Fibroblast of villous mesenchyme (primary cell): ENCODE measurements at places on chromosomes 12 and 14.

GRCh38 chr12:70741256-70741655 lies 104.0 kb upstream of the PTPRB start:
- DNase-seq: no peak

GRCh38 chr14:61837336-61838229 lies 75.4 kb downstream of the SNAPC1 start:
- DNase-seq: peak; percentile 80

GRCh38 chr12:3333991-3334391 lies 157.0 kb upstream of the PRMT8 start:
- DNase-seq: no peak

GRCh38 chr12:48995086-48995879 lies 3.9 kb downstream of the DDN start:
- peak; percentile 76 for DNase-seq

GRCh38 chr12:11609045-11609444 lies 40.4 kb upstream of the ETV6 start:
- no peak for DNase-seq

GRCh38 chr12:89993632-89994031 lies 285.0 kb upstream of the ATP2B1 start:
- no peak for DNase-seq

DNA sequence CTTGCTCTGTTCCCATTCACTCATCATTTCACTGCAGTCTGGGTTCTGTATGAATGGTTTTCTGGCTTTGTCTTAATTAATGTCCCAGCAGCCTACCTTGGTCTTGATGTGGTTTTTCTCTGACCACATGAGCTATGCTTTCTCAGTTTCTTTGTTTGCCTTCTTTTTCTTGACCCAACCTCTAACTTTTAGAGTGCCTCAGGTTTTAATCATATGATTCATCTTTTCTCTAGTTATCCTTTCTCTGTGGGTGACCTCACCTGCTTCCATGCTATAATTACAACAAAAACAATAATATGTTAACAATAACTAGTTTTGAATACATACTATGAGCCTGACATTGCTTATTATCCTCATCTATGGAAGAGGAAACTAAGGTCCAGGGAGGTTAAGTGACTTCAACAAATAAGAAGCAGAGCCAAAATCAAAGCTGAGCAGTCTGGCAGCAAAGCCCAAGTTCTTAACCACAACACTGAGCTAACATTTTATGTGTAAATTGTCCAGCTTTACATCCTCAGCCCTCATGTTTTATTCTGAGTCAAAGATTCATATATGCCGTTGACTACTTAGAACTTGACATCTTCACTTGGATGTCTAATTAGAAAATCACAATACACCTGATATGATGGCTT lies 4.7 kb upstream of the EPYC start:
- DNase-seq: peak; percentile 30

- DNase-seq: no peak
Measured at GRCh38 chr12:8991371-8992345, 2.3 kb downstream of the KLRG1 start.

DNA sequence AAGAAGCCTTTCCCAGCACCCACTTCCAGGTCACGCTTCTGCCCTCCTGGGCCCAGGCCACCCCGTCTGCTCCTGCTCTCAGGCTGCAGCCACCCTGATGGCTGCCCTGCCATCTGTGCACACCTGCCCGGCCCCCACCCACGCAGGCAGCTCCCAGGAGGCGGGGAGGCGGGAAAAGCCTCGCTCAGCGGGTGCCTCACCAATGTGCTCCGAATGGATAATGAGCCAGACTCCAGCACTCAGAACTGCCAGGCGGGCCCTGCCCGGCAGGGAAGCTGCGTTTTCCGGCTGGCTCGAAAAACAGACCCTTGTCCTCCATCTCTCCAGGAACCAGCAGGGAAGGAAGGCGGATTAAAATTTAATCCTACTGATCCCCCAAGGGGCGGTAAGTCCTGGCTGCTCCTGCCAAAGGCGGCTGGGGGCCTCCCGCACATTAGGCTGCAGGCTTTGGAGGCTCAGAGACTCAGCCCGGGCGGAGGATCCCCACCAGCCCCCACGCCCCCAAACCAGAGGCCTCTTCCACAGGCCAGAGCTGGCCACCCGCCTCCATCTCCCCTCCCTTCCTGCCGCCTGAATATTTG lies 104.0 kb downstream of the NCOR2 start:
- DNase-seq: peak; percentile 36
